ENCODE measurements at places on chromosomes 3 and 15.

DNA sequence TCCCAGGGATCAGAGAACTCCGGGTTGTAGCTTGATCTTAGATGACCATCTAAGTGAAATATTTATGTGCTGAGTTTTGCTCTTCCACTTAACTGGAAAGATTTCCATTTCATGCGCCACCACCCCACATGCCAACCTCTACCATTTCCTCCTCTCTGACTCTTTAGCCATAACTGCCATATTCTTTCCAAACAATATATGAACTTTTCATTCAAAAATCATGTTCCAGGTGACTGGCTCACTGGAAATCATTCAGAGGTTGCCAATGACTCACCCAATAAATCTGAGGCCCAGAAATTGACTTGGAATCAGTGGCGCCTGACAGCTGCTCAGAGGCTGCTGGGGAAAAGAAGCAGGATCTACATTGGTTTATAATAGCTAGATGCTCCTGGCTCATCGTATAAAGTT is 31.6 kb upstream of the FAM174B start:
- DNase-seq = no peak

GRCh38 chr3:168548719-168549118 is 453.0 kb upstream of the GOLIM4 start:
- no peak for DNase-seq

GRCh38 chr15:58852347-58852746 is 81.1 kb downstream of the SLTM start:
- no peak for DNase-seq

DNA sequence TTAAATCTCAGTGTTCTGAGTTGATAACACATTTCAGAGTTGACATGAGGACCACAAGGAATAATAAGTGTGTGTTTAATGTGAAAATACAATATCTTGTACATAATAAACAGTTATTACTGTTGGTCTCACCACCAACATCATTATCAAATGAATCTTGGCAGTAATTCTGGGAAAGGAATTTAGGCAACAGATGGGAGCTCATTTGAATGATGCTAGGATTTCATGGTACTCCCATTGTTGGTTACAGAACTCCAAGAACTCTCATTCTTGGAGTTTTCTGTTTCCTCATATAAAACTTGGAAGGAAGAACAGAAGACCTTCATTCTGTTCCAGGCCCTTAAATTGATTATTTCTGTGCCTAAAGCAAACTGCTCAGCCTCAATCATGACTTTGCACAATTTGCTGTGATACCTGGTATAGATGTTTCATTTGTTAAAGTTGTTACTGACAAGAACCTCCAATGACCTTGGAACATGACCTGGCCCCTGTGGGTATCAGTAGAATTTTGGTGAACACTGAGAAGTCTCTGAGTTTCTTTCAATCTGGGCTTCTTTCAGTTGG is 385.8 kb downstream of the LPP start:
- DNase-seq = no peak

GRCh38 chr3:52934630-52935530 is 37.5 kb upstream of the STIMATE start:
- DNase-seq = peak; percentile 46

GRCh38 chr3:126865736-126866135 is 117.2 kb upstream of the PLXNA1 start:
- DNase-seq = no peak

GRCh38 chr3:27049792-27050191 is 319.4 kb downstream of the NEK10 start:
- no peak for DNase-seq

- no peak for DNase-seq
Observed at GRCh38 chr3:16407366-16407765, 106.1 kb downstream of the RFTN1 start.

GRCh38 chr15:68587769-68588385 is 9.1 kb downstream of the CORO2B start:
- DNase-seq = no peak

GRCh38 chr15:57184502-57184901 is 191.8 kb upstream of the CGNL1 start:
- DNase-seq = peak; percentile 20

DNA sequence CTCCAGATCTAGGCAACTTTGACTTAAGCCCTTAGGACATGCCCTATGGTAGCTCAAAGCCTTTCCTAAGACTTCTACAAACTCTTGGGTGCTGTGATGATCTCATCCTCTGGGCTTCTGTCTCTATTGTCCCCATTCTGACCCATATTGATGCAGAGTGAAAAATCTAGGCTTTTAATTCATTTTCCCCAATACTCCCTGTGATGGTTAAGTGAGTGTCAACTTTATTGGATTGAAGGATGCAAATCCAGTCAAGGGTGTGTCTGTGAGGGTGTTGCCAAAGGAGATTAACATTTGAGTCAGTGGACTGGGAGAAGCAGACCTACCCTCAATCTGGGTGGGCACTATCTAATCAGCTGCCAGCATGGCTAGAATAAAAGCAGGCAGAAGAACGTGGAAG is 97.3 kb upstream of the NUDT16 start:
- no peak for DNase-seq

DNA sequence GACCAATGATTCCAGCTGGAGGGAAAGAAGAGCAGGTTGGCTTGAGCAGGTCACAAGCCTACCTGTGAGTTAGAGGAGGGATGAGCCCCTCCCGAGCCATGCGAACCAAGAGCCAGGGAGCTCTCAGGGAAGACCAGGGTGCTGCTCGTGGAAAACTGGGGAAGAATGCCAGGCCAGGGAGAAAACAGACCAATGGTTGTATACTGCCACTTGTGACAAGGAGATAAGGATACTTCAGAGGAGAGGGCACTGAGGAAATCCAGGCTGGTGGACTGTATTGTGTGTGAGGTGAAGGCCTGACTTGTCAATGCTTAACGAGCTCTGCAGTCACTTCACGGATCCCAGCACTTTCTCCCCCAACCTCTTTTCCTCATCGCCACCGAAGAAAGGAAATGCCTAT is 177.7 kb downstream of the SSR3 start:
- DNase-seq = no peak

DNA sequence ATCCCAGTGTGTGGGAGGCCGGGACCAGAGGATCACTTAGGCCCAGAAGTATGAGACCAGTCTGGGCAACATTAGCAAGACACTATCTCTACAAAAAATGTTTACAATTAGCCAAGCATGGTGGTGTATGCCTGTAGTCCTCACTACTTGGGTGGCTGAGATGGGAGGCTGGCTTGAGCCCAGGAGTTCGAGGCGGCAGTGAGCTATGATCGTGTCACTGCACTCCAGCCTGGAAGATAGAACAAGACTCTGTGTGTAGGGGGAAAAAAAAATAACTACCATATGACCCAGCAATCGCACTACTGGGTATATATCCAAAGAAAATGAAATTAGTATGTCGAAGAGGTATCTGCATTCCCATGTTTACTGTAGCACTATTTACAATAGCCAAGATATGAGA is 22.6 kb downstream of the RYK start:
- no peak for DNase-seq

Measured in skin of body (tissue), 3 donors.